ENCODE measurements at places on chromosomes 7 and 10. TPM values are rescaled to one million over a fixed set of nuclear protein-coding genes. Genes with fewer than 3 reads are reported as not detected.

DNA sequence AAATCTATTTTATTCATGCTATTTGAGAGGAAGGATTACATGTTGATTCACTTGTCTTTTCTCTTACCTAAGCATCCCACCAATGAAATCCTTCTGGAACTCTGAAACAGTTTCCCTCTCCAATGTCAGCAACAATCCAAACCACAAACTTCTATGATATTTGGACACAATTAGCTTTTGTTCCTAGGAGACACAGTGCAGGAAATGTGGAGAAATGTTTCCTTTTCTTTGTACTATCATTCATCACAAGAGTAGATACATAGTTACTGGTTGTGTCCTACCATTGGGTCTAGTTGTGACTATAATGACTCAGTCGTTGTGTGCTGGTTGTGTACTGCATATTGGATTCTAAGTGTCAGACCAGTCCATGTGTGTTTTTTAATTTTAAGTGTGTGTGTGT lies 156.8 kb upstream of the MAGI2 start:
- DNase-seq = no peak

DNA sequence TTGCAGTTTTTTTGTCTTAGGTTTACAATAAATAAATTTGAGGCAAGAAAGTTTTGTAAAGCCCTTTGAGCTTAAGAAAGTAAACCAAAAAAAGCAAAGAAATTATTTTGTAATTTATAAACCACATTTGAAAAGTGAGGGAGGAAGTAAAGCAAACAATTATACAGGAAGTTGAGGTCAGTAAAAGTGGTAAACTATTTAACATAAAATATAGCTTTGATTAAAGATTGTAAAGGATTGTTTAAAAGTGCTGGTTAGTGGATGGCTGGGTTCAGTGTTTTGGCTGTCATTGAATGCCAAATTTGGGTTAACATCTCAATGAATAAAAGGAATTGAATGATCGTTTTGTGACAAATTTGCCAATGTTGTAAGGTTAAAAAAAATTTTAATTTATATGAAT lies 9.9 kb downstream of the SOSTDC1 start:
- no peak for DNase-seq

DNA sequence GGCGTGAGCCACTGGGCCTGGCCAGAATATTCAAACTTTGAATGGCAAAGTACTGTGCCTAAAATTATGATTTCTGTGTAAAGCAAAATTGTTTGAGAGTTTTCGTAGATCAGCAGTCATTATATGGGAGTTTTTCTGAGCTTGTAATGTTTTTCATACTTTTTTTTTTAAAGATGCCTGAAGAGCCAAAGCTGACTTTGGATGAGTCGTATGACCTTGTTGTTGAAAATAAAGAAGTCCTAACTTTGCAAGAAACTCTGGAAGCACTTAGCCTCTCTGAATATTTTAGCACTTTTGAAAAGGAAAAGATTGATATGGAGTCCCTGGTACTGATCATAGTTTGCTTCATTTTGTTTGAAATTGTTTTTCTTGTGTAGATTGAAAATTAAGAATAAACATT lies 26.7 kb downstream of the SEC23IP start:
- DNase-seq = no peak

DNA sequence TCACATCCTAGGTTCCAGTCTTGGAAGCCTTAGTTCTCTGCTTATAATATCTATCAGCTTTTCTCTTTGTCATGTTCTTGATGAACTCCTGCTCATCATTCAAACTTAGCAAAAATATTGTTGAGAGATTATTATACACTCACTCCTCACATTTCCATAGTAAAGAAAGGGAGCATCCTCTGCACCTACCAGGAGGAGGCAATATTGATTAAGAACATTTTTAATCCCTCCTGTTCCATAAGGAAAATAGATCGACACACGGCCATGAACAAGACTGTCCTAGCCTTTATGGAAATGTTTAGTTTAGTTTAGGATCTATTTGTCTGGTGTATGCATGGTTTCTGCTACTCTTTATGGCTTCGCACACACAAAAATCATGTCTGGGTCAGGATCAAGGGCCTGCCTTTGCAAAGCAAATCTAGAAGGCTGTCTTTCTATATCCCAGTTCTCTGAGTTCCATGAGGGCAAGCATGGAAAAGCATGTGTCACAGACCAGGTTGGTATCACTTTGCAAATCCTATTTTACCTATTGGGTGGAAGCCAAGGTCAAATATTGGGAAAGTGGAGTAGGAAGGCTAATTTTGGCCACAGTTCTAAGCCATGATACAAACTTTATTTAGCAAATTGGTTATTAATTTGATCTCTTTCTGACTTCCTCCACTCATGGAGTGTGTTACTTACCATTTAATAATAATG lies 164.4 kb downstream of the MDFIC start:
- DNase-seq = no peak

DNA sequence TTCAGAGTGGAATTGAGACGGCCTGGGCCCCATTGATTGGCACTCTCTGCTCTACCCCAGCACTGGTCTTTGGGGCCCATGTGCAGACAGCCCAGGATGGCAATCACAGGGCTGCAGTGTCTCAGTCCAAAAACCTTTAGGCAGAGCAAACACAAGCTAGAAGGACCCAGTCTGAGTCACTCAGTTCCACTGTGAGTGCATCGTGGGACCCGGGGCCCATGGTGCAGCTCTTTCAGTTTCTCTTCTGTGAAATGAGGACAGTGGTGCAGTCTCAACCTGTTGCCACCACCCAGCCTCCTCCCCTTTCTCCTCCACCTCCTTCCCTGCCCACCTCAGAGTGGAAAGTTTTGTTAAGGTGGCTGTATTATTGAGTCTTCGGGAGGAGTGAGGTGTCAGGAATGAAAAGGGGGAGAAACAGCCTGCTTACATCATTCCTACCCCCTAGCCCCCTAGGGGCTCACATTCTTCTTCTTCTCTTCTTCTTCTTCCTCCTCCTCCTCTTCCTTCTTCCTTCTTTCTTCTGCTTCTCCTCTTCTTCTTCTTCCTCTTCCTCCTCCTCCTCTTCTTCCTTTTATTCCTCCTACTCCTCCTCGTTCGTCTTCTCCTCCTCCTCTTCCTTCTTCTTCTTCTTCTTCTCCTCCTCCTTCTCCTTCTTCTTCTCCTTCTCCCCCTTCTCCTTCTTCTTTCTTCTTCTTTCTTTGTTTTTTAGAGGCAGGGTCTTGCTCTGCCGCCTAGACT lies 19.5 kb upstream of the CARD11 start:
- DNase-seq = peak; percentile 76

DNA sequence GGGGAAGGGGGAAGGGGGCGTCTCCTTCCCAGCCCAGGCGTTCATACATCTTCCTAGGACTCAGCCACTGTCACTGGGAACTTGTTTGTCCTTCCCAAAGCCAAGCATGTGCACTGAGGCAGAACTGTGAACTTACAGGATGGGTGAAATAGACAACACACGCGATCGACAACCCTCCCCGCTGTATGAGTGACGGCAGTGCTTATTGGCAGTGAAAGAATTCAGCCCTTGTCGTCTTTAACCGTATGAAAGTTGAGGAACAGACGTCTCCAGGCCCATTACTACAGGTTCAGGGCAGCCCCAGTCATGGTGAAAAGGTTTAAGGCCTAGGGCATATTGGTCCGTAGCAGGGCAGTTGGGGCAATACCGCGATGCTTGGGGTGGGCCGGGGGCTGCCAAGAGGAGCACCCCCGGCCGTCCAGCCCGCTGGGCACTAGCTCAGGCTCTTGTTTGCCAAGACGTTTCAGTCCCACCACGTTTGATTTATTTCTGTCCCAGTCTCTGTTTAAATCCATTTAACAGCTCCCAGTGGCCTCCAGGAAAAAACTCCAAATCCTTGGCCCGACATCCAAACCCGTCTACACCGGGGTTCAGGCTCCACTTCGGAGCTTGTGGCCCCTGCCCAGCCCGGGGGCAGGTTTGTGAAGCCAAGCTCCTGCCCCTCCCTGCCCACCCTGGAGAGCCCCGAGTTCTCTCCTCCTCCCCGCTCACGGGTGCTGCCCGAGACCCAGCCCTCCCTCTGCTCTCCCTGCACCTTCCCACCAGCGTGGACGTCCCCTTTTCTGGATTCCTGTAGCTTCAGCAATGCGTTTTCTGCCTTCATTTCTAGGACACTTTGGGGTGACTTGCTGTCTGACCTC lies 159.8 kb downstream of the DNAJB6 start:
- peak; percentile 48 for DNase-seq

GRCh38 chr10:96720422-96721206 lies at the start of gene PIK3AP1:
Gene PIK3AP1, minus strand, starts transcription at chr10:96720514. Its CDS starts 120 bp downstream, at chr10:96720394.
- peak; percentile 64 for DNase-seq

DNA sequence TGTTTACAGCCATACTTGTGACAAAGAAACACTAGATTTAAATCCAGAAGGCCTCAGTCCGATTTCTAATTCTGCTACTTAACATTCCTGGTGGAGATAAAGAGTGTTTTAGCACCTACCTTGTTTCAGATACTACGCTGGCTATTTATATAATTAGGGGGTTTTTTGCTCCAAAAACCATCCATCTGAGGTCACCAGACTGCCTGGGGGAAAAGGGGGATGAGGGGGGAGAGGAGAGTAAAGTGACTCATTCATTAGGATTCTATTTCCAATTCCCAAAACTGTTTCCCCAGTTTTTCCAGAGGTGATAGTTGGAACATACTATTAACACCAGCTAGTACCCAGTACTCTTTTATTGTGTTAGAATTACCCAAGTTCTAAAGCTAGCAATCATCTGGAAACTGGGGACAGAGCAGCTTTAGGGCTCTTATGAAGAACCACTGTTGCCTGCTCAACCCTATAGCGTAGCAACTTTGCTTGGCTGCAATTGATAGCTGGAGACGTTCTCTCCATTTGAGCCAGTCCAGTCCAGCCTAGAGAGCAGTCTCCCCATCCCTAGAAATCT lies 6.6 kb downstream of the GCC1 start:
- no peak for DNase-seq

DNA sequence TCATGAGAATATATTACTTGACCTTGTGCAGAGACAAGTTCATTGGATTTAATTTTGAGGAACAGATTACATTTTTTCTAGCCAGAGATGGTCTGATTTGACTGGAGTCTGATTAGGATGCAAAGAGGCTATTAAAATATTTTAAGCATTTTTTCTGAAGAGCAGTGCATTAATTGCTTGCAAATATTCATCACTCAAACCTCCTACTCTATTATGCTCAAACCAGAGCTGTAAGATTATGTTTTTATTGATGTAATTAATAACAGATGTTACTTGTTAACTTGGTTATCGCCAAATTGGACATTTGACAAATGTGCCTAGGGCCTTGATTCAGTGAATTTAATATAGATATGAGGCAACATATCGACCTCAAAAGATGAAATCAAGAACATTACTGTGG lies 160.9 kb upstream of the SLC13A1 start:
- DNase-seq = no peak

GRCh38 chr10:53990799-53991238 lies 810.2 kb downstream of the PCDH15 start:
- no peak for DNase-seq

ACTA2 gene
- 10.6 TPM for total RNA-seq

SLC13A1 gene
- total RNA-seq = not detected

CYP3A7 gene
- not detected for total RNA-seq

STK31 gene
- total RNA-seq = 0.07 TPM

CPA1 gene
- not detected for total RNA-seq

CALHM1 gene
- total RNA-seq = not detected

AOAH gene
- 6.0 TPM for total RNA-seq

NKX2-3 gene
- total RNA-seq = not detected

ODAD2 gene
- not detected for total RNA-seq

CAMK1D gene
- total RNA-seq = 1.1 TPM

SOSTDC1 gene
- not detected for total RNA-seq

OR13A1 gene
- not detected for total RNA-seq

CRYGN gene
- total RNA-seq = not detected

CFAP43 gene
- 0.19 TPM for total RNA-seq

Measured in activated naive CD4-positive, alpha-beta T cell treated with anti-CD3 and anti-CD28 coated beads, Interleukin-2, amount 50 U/mL, for 72 hours (primary cell).